ENCODE measurements at places on chromosomes 7 and 10.

GRCh38 chr10:9339716-9340115, 1285.2 kb downstream of the GATA3 start:
- no peaks in the 10 kb centered on the region for H3K36me3 ChIP-seq
- H3K27me3 ChIP-seq: no peaks in the 10 kb centered on the region
- H3K27ac ChIP-seq: no peak overlapping the region
- H3K4me1 ChIP-seq: no peaks in the 10 kb centered on the region
- no peak overlapping the region for H3K4me3 ChIP-seq

- no peak overlapping the region for H3K4me3 ChIP-seq
- no peak for DNase-seq
- peaks cover 25% of the 10 kb centered on the region for H3K4me1 ChIP-seq
- H3K27ac ChIP-seq: no peak overlapping the region
- H3K27me3 ChIP-seq: peaks cover 28% of the 10 kb centered on the region
These were observed 2.5 kb downstream of the HPSE2 start for GRCh38 chr10:99233000-99233688.

- no peak for DNase-seq
- H3K27ac ChIP-seq: no peak overlapping the region
- H3K36me3 ChIP-seq: no peaks in the 10 kb centered on the region
- no peak overlapping the region for H3K4me3 ChIP-seq
- H3K4me1 ChIP-seq: no peaks in the 10 kb centered on the region
These were observed 604.3 kb upstream of the GALNT17 start for GRCh38 chr7:70527520-70528115.

DNA sequence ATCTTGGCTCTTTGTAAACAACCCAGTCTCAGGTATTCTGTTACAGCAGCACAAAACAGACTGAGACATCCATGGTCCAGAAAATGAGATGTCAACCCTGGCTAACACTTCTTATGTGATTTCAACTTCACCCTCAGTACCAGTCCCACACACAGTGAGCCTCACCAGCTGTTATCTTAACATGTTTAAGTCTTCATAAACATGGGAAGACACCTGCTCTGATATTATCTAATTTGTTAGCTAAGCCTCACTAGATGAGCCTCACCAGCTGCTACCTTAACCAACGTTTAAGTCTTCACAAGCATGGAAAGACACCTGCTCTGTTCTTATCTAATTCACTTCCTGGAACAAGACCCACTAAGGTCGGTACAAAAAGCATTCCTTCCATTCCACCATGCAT, 130.8 kb downstream of the CALN1 start:
- no peaks in the 10 kb centered on the region for H3K36me3 ChIP-seq
- no peaks in the 10 kb centered on the region for H3K27me3 ChIP-seq
- H3K27ac ChIP-seq: no peak overlapping the region
- no peak overlapping the region for H3K4me3 ChIP-seq
- no peaks in the 10 kb centered on the region for H3K4me1 ChIP-seq

- no peaks in the 10 kb centered on the region for H3K4me1 ChIP-seq
- H3K4me3 ChIP-seq: no peak overlapping the region
- no peaks in the 10 kb centered on the region for H3K36me3 ChIP-seq
These were observed 207.7 kb upstream of the ADCY1 start for GRCh38 chr7:45366475-45366874.

DNA sequence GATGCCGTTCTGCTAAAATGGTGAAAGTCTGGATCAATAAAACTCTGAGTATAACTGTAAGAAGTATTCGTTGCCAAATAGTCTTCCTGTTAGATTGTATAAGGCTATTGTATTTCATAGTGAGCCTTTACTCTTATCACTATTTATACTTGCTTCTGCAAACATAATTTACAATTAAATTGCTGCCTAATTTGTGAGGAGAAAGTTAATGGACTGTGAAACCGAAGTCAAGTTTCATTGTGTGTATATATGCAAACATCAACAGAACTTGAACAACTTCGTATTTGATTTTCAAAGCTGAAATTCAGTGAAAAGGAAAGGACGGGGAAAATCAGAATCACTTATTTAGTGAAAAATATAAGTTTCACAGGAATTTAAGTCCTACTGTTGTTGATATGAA, 135.9 kb upstream of the CCDC6 start:
- no peaks in the 10 kb centered on the region for H3K27me3 ChIP-seq
- no peaks in the 10 kb centered on the region for H3K36me3 ChIP-seq
- no peak for DNase-seq
- no peaks in the 10 kb centered on the region for H3K4me1 ChIP-seq
- no peak overlapping the region for H3K4me3 ChIP-seq
- H3K27ac ChIP-seq: no peak overlapping the region

DNA sequence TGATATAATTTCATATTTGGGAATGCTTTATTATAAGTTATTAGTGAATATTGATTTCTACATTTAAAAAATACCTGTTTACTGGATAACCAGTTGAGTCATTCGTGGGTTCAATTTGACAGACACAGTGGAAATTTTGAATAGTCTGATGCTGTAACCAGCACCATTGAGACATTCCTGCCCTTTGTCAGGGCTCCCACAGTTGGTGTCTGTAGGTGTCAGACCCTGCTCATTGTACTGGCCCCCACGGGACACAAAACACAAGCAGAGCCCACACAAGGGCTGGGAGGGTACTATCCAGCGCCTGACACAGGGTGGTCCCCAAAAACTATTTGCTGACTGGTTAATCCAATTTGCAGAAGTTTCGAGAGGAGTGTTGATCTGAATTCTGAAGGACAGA, 35.9 kb downstream of the EEPD1 start:
- H3K4me3 ChIP-seq: no peak overlapping the region
- H3K36me3 ChIP-seq: no peaks in the 10 kb centered on the region
- DNase-seq: no peak
- H3K27me3 ChIP-seq: no peaks in the 10 kb centered on the region
- H3K4me1 ChIP-seq: no peaks in the 10 kb centered on the region
